ENCODE measurements at places on chromosomes 12 and 14. TPM values are rescaled to one million over a fixed set of nuclear protein-coding genes. Genes with fewer than 3 reads are reported as not detected.

- H3K27ac ChIP-seq = no peak overlapping the region
- H3K36me3 ChIP-seq = no peaks in the 10 kb centered on the region
- H3K27me3 ChIP-seq = no peaks in the 10 kb centered on the region
- H3K4me1 ChIP-seq = peaks cover 7% of the 10 kb centered on the region
- H3K4me3 ChIP-seq = no peak overlapping the region
Measured at GRCh38 chr12:132089407-132089910, 54.7 kb downstream of the DDX51 start.

GRCh38 chr12:45248095-45248494 is 32.2 kb downstream of the ANO6 start:
- no peak for ATAC-seq
- H3K27me3 ChIP-seq = no peaks in the 10 kb centered on the region
- H3K27ac ChIP-seq = no peak overlapping the region
- no peaks in the 10 kb centered on the region for H3K36me3 ChIP-seq
- H3K4me1 ChIP-seq = peaks cover 8% of the 10 kb centered on the region

GRCh38 chr14:32432813-32433538 is 103.9 kb downstream of the AKAP6 start:
- H3K4me3 ChIP-seq = peak overlapping the region; percentile 41
- H3K4me1 ChIP-seq = no peaks in the 10 kb centered on the region
- H3K27me3 ChIP-seq = no peaks in the 10 kb centered on the region
- peak; percentile 85 for ATAC-seq

DNA sequence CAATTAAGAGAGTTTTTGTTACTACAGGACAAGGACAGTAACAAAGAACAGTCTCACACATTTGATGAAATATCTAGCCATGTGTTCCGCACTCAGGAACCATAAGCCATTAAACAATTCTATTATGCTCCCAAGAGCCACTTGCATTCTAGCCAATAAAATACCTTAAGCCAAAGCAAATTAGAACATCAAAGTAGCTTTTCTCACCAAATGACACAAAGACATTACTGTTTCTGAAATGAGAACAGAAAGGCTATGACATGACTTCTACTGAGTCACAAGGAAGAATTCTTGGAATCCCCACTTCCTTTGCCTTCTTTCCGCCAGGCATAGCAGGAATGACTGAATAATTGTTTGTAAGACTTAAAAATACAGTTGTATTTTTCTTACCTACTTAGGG is 445.8 kb downstream of the ATP23 start:
- no peak overlapping the region for H3K4me3 ChIP-seq
- ATAC-seq = no peak
- no peaks in the 10 kb centered on the region for H3K27me3 ChIP-seq
- no peak overlapping the region for H3K27ac ChIP-seq
- H3K36me3 ChIP-seq = no peaks in the 10 kb centered on the region
- H3K4me1 ChIP-seq = no peaks in the 10 kb centered on the region

DNA sequence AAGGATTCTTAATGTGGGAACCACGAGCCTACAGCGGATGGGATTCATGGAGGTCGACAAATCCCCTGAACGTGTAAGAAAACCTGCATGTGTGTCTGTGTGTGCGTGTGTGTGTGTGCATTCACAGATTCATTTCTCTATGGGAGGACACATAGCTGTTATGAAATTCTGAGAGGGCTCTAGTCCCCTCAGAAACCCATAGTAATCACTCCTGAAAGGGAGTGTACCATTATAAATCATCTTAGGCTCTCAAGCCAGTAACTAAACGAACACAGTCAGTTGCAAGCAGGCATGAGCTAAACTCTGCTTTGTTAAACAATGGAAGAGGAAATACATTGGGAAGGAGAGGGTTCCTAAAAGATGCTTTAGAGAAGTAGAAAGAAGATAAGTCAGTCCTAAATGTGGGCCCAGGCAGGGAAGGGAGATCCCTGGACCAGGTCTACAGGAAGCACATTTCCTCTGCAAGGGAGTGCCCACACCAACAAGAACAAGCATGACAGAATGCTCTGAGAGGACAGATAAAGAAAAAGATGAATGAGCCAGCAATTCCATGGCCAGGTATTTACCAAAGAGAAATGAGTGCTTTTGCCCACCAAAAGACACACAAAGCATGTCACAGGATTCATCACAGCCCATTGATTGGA is 91.3 kb downstream of the ITPR2 start:
- ATAC-seq = no peak
- H3K4me3 ChIP-seq = no peak overlapping the region
- peaks cover 18% of the 10 kb centered on the region for H3K4me1 ChIP-seq
- no peaks in the 10 kb centered on the region for H3K27me3 ChIP-seq

DNA sequence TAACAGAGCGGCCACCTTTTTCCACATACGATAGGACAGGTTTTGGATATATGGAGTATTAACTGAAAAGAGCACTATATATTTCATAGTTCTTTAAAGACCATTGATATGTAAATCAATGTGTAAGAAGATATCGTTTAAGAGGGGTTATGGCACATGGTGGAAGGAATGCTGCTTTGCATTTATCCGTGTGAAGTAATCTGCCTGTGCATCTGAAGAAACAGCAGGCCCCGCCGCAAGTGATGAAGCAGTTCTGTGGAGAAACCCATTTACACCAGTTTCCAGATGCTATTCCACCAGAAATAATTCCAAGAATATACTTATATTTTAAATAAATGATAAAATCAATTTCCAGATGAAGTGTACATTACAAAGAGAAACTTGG is 72.4 kb downstream of the BICD1 start:
- no peaks in the 10 kb centered on the region for H3K36me3 ChIP-seq
- no peaks in the 10 kb centered on the region for H3K27me3 ChIP-seq
- H3K4me1 ChIP-seq = no peaks in the 10 kb centered on the region
- H3K27ac ChIP-seq = no peak overlapping the region
- no peak overlapping the region for H3K4me3 ChIP-seq

DNA sequence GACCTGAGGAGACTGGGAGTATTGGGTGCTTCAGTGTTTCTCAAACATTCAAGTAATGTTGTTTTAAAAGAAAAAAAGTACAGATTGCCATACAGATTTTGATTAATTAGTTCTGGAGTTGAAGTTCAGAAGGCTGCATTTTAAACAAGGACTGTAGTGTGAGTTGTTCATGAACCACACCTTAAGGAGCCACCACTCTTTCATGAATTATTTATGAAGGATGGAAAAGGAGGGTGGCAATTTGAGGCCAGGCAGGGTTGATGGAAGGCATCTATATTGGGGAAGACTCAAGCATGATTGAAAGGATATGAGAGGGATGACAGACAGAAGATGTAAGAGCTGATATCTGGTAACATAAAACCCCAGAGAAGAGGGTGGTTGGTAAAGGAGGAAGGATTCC is 146.6 kb upstream of the CAND1 start:
- no peak overlapping the region for H3K4me3 ChIP-seq
- no peaks in the 10 kb centered on the region for H3K36me3 ChIP-seq
- H3K27me3 ChIP-seq = no peaks in the 10 kb centered on the region
- H3K4me1 ChIP-seq = no peaks in the 10 kb centered on the region
- no peak for ATAC-seq

- ATAC-seq = no peak
- no peak overlapping the region for H3K4me3 ChIP-seq
- H3K27me3 ChIP-seq = no peaks in the 10 kb centered on the region
- H3K27ac ChIP-seq = no peak overlapping the region
- H3K4me1 ChIP-seq = peaks cover 8% of the 10 kb centered on the region
Measured at GRCh38 chr14:89096946-89097345, 272.5 kb downstream of the TTC8 start.

DNA sequence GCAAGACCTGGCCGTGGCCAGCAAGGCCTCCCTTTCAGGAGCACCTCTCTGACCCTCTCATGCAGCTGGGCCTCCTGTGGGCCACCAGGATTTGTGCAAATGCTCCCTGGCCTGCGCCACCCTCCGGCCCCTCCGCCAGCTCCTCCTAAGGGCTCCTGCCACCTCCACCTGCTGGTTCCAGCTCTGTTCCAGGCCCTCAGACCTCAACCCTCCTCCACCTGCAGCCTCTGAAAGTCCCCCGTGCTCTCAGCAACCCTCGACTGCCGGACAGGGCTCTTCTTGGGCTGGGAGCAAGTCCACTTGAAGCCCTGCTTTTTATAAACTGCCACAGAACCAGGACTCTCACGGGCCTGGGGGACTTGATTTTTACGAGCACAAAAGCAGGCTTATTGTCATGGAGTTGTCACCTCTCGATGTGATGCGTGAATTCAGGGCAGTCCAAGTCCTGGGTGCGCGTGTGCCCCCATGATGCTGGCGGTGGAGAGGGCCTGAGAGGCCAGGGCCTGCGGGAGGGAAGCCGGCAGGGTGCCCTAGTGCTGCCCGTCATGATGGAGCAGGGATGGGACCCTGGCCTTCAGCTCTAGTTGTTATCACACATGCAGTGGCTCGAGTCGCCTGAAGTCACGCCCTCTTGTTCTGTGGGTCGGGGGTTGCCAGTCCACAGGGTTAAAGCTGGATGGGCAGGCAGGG is 9.1 kb downstream of the TEDC1 start:
- H3K36me3 ChIP-seq = no peaks in the 10 kb centered on the region
- H3K4me3 ChIP-seq = no peak overlapping the region
- peak overlapping the region; percentile 39 for H3K27ac ChIP-seq
- no peaks in the 10 kb centered on the region for H3K27me3 ChIP-seq
- H3K4me1 ChIP-seq = no peaks in the 10 kb centered on the region

- no peak overlapping the region for H3K4me3 ChIP-seq
- no peaks in the 10 kb centered on the region for H3K36me3 ChIP-seq
- no peak for ATAC-seq
- H3K4me1 ChIP-seq = no peaks in the 10 kb centered on the region
- no peaks in the 10 kb centered on the region for H3K27me3 ChIP-seq
Measured at GRCh38 chr12:46377678-46378077, 5.1 kb upstream of the SLC38A2 start.

PLD4 gene
- total RNA-seq = 0.31 TPM

- H3K4me3 ChIP-seq = peak overlapping the region; percentile 61
- no peak for ATAC-seq
- H3K27ac ChIP-seq = peak overlapping the region; percentile 67
- no peaks in the 10 kb centered on the region for H3K4me1 ChIP-seq
- no peaks in the 10 kb centered on the region for H3K27me3 ChIP-seq
- peaks cover 3% of the 10 kb centered on the region for H3K36me3 ChIP-seq
Measured at GRCh38 chr12:132491138-132491663, 1.2 kb downstream of the FBRSL1 start.

- H3K4me3 ChIP-seq = no peak overlapping the region
- no peaks in the 10 kb centered on the region for H3K27me3 ChIP-seq
- ATAC-seq = no peak
- H3K4me1 ChIP-seq = peaks cover 3% of the 10 kb centered on the region
- H3K36me3 ChIP-seq = no peaks in the 10 kb centered on the region
Measured at GRCh38 chr12:67358781-67359338, 89.7 kb downstream of the CAND1 start.

GPX2 gene
- not detected for total RNA-seq

IAPP gene
- total RNA-seq = not detected

TMEM229B gene
- total RNA-seq = 3.5 TPM

DNA sequence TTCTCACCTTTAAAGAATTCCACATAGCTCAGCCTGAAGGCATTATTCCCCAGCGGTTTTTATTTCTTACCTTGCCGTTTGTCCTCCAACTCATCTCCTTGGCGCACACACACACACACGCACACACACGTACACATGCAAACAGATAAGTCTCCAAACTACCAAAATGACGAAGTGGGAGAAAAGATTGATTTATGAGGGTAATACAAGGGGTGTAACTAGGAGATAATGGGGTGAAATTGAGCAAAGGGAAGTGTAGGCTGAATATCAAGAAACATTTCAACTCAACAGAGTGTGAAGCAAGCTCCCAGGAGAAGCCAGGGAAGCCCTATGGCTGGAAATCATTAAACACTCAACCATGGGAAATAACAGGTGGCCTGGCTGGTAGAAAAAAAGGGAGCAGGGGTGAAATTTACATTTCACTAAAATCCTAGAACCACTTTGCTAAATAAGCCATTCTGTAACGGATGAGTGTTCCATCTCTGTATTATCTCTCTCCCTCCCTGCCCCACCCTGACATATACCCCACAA is 41.0 kb downstream of the GRIN2B start:
- ATAC-seq = no peak
- H3K4me1 ChIP-seq = no peaks in the 10 kb centered on the region
- no peak overlapping the region for H3K4me3 ChIP-seq
- peaks cover 6% of the 10 kb centered on the region for H3K27me3 ChIP-seq

GRCh38 chr14:22489244-22489545 is 99.8 kb downstream of the DAD1 start:
- no peak for ATAC-seq
- H3K36me3 ChIP-seq = no peaks in the 10 kb centered on the region
- H3K4me1 ChIP-seq = no peaks in the 10 kb centered on the region
- H3K27ac ChIP-seq = no peak overlapping the region
- H3K27me3 ChIP-seq = peaks cover 37% of the 10 kb centered on the region

- no peaks in the 10 kb centered on the region for H3K27me3 ChIP-seq
- no peaks in the 10 kb centered on the region for H3K36me3 ChIP-seq
- peaks cover 22% of the 10 kb centered on the region for H3K4me1 ChIP-seq
- ATAC-seq = no peak
- H3K27ac ChIP-seq = peak overlapping the region; percentile 74
Measured at GRCh38 chr14:102849526-102850379, 72.5 kb downstream of the TRAF3 start.

GRCh38 chr12:57127101-57127725 is 1.1 kb upstream of the LRP1 start:
- peak overlapping the region; percentile 88 for H3K4me3 ChIP-seq
- peak overlapping the region; percentile 98 for H3K27ac ChIP-seq
- H3K27me3 ChIP-seq = no peaks in the 10 kb centered on the region
- H3K4me1 ChIP-seq = peaks cover 49% of the 10 kb centered on the region
- no peak for ATAC-seq
- no peaks in the 10 kb centered on the region for H3K36me3 ChIP-seq

DNA sequence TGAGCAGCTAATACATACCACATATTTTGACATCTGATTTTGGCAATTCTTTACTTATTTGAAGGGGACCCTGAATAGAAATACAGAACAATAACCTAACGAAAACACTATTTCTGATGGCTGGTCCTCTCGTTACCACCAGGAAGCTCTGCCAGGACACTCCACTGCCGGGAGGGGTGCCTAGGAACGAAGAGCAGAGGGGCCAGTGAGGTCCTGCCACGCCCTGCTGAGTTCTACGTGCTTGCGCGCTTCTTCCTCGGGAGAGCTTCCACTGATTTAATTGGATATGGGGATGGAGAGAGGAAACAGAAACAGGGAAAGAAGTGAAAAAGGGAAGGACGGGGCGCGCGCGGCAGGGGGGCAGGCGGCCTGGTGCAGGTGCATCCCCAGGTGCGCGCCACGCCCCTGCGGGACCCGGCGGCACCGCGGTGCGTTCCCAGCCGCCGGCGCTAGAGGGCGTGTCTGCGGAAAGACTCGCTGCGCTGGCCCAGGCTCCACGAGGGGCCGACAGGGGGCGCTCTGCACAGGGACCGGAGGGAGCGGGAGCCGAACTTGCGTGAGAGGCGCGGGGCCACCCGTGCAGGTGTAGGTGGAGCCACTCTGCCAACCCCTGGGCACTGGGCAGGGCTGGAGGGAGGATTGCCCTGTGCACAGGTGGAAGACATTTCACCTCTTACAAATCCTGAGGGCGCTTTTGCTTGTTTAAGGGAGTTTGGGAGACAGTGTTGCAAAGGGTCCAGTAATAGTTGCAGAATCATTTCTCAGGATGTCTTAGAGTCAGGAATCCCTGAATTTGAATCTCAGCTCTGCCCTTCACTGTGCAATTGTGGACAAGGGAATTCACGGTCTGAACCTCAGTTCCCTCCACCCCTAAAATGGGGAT is 986.3 kb upstream of the TMEM132C start:
- H3K4me1 ChIP-seq = peaks cover 6% of the 10 kb centered on the region
- H3K27ac ChIP-seq = no peak overlapping the region
- no peaks in the 10 kb centered on the region for H3K36me3 ChIP-seq
- H3K4me3 ChIP-seq = no peak overlapping the region
- no peak for ATAC-seq
- peaks cover 34% of the 10 kb centered on the region for H3K27me3 ChIP-seq

EML5 gene
- 4.8 TPM for total RNA-seq
